ENCODE measurements at places on chromosomes 11 and 22.

- DNase-seq: no peak
These were observed 101.1 kb upstream of the CRYBB3 start for GRCh38 chr22:25098445-25099081.

- DNase-seq: no peak
These were observed 129.3 kb downstream of the FBXO7 start for GRCh38 chr22:32603651-32604540.

GRCh38 chr22:44823396-44823795, 71.0 kb downstream of the ARHGAP8 start:
- no peak for DNase-seq

- DNase-seq: no peak
These were observed 695 bp downstream of the PEX26 start for GRCh38 chr22:18078329-18079041.

GRCh38 chr11:75264971-75265370, 24.4 kb downstream of the TPBGL start:
- DNase-seq: no peak

GRCh38 chr11:97471480-97471879, 1081.7 kb downstream of the JRKL start:
- no peak for DNase-seq

GRCh38 chr22:36776722-36777121, 803 bp upstream of the IFT27 start:
- DNase-seq: no peak

DNA sequence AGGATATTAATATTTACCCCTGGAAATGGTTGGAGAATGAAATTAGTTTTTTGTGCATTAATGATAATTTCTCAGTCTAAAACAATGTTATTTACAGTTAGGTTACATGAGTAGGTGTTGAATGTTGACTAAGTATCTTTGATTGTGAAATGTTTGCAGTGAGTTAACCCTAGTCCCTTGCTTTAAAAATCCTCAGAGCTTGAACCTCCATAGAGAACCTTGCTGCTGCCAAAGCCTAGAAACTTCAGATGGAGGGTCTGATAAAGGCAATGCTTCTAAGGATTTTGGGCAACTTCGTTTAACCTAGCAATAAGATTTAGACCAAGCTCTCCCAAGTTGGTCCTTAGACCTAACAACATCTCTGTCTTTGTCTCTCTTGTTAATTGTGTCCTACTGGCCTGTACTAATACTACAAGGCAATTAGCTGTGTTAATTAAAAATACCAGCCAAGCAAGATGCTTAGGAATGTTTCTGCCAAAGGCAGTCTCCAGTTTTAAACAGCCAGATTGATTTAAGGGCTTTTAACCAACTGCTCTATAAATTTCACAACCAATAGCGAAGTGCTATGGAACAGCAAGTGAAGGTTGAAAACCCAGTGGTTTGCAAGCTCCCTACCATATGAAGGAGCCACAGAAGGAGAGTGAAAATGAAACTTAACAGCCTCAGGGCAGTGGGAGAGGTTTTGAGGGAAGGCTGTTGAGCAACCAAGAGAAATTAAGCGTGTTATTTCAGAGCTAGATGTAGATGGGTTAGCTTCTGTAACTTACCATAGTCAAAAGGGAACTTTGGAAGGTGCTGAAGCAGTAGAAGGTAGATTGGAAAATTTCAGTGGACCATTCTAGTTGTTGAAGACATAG, 295.9 kb upstream of the ANO5 start:
- DNase-seq: no peak

GRCh38 chr11:61870541-61871031, 20.8 kb downstream of the FADS3 start:
- DNase-seq: no peak

DNA sequence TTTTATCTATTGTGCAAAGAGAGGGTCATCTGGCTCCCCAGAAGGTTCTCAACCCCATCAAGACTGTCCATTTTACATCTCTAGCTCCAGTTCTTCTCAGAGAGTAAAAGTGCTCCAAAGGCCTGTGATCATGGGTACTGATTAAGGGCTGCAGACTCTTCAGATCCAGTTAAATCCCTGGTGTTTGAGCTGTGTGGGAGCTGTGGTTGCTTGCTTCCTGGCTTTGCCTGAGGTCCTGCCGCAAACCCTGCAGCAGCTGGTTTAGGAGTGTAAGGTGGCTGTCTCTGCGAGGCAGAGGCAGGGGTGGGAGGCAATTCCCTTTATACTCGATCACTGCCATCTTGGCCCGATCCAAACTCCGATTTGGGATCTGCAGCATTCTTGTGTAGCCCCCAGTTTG, 1.2 kb downstream of the MRPL17 start:
- no peak for DNase-seq

DNA sequence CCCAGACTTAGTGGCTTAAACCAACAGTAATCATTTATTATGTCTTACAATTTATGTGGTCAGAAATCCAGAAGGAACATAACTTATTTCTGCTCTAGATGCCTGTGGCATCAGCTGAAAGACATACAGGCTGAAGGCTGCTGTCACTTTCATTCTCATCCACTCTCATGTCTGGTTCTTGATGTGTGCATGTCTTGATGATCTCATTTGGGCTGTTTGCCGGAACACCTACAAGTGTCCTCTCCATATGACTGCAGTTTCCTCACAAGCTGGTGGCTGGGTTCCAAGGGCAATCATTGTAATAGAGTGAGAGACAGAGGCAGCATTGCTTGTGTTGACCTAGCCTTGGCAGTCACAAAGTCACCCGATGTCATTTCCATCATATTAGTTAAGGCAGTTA, 1375.9 kb upstream of the RAG2 start:
- no peak for DNase-seq

Data from NT2/D1 (cell line).